ENCODE measurements at places on chromosomes 5 and 9.

- DNase-seq = no peak
Observed at GRCh38 chr9:7368410-7369292, 430.9 kb downstream of the DMAC1 start.

GRCh38 chr5:140044041-140044440 is 942 bp upstream of the NRG2 start:
- DNase-seq = no peak

- DNase-seq = no peak
Observed at GRCh38 chr5:111415053-111415452, 97.3 kb downstream of the STARD4 start.

DNA sequence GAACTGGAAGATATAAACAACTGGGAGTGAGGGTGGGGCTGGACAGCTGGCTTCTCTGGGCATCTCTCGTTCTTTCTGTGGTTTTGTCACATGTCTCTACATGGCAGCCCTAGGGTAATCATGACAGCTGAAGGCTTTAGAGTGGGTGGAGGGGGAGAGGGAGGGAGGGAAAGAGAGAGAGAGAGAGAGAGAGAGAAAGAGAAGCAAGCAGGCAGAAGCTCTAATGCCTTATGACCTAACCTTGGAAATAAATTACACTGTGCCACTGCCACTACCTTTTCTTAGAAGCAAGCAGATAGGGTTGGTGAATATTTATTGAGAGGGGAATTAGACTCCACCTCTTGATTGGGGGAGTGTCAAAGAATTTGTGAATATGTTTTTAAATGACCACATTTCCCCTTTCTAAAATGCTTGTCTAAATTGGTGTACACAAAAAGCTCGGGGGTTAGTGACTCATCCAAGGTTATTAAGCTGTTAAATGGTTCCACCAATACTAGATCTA is 2.6 kb upstream of the DAPK1 start:
- no peak for DNase-seq

DNA sequence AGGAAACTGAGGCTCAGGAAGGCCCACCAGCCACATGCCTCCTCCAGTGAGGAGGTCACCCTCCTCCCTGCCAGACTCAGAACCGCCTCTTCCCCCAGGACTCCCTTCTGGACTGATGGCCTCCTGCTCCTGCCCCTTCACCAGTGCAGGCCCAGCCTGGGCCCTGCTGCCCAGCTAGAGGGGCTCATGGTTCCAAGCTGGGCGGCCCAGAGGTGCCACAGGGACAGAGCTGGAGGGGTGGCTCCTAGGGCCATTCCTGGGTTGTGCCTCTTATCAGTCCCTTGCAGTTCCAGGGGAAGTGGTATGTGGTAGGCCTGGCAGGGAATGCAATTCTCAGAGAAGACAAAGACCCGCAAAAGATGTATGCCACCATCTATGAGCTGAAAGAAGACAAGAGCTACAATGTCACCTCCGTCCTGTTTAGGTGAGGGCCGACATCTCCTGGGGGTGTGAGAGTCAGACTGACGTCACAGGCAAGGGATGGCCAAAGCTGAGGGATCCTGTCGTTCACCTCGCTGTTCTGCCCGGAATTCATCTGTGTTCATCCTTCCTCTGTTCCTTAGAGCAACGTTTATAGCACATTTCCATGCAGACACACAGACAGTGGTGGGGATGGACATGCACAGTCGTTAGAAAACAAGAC is 819 bp downstream of the LCN2 start:
- DNase-seq = no peak

- DNase-seq = no peak
Observed at GRCh38 chr5:177431317-177432142, 5.1 kb downstream of the GRK6 start.

GRCh38 chr9:75570538-75570937 is 319.9 kb upstream of the PCSK5 start:
- no peak for DNase-seq

DNA sequence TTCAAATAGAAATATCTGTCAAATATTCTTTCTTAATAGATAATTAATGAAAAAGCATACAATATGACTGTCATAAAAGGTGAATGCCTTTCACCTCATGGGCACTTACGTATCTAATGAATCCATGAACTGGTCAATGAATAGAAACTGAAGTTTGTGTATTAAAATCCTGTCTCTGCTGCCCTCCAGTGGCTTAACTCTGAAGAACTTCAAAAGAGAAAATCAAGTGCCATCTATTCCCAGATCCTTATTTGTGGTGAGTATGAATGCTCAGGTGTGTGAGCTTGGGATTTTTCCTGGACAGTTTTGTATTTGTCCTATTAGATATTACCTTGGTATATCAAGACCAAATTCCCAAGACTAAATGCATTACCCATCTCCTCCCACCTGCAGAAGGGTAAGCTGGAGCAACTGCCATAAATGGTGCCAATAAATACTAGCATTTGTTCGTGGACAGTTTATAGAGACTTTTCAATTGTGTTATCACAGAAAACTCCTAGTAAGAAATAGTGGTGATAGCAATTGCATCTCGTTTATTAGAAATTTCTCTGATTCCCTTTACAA is 44.0 kb upstream of the SVEP1 start:
- DNase-seq = peak; percentile 76

DNA sequence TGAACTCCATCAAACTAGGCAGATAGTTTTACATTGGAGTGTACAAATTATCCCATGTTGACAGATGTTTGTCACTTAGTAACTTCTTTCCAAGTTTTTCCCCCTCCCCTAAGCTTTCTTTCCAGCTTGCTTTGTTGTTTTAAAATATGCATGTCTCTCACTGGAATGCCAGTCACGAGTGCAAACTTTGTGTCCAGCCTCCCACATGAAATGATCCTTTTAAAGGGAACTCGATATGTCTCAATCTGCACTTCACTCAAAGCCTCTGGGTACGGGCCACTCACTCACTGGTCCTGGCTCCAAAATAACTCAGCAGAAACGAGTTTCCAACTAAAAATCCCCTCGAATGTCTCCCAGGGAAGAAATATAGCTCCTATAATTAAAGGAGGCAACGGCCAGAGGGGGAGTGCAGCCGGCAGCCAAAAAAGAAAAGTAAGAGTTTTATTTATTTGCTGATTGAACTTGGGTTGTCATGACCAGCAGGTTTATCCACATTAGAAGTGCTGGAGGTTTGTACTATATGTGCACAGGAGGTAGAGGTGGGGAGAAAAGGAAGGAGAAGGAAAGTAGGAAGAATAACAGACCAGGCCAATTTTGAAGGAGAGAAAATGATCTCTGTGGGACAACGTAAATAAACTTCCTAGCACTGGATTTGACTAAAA is 17.5 kb downstream of the NR2F1 start:
- DNase-seq = no peak

DNA sequence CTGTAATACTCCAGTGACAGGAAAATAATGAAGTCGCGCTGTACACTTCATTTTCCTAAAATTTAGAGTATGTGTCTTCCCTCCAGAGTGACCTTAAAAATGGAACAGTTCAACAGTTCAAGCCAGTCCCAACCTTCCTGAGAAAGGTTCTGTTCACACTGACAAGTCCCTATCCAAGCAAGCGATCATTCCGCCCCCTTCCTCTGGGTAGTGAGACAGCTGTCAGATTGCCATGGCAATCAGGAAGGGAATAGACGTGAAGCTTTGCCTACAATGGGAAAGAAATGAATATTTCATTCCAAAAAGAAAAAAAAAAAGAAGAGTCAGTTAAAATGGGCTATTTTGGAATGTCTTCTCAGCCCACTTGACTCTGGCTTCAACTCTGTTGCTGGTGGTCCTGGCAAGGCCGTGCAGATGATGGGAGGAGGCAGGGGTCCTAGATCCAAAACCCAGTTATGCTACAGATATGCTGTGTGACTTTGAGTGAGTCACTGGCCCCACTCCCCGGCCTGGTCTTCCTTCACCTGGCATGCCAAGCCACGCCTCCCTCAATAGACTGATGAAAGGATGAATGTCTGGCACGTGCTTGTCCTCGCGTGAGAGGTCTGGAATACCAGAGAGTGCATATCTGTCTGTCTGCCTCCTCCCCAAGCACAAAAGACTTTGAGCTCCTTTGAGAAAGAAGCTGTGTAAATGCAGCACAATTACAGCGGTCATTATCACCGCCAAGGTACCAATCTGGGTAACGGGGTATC is 165.8 kb upstream of the WWC1 start:
- DNase-seq = peak; percentile 78

GRCh38 chr5:151363673-151364072 is 16.3 kb upstream of the SLC36A2 start:
- no peak for DNase-seq

GRCh38 chr5:71695071-71695470 is 24.0 kb upstream of the CARTPT start:
- no peak for DNase-seq

- no peak for DNase-seq
Observed at GRCh38 chr5:126360467-126360866, 62.7 kb upstream of the GRAMD2B start.

DNA sequence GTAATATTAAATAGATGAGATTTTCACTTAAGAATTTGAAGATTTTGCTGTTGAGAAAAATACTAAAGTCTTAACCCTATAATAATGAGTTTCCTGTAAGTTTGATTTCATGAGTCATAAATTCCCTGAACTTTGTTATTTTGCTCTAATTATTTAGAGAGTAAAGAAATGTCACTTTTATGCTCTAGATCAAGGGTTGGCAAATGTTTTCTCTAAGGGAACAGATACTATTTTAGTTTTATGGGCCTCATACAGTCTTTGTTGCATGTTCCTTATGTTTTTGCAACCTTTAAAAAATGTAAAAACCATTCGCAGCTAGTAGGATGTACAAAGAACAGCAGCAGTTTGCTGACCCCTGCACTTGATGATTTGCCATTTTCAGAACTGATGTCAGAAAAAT is 480 bp upstream of the TXNDC8 start:
- no peak for DNase-seq

GRCh38 chr9:134533850-134534588 is 107.6 kb upstream of the COL5A1 start:
- DNase-seq = peak; percentile 50

DNA sequence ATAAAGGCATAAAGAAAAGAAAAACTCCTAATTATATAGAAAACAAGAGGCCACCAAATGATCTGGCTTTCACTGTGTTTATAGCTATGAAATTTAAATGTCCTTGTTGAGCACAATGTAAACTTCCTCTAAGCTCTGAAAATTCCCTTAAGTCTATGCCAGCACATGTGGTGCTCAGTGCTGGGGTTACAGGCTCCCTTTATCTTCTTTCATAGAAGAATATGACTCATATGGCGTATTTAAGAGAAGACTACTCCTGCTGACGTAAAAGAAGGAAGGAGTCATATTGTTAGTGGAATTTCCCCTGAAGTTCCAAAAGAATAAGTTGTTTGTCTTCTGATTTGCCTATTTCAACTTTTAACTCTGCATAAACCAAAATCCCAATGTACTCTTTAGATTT is 30.4 kb downstream of the RNF145 start:
- no peak for DNase-seq

DNA sequence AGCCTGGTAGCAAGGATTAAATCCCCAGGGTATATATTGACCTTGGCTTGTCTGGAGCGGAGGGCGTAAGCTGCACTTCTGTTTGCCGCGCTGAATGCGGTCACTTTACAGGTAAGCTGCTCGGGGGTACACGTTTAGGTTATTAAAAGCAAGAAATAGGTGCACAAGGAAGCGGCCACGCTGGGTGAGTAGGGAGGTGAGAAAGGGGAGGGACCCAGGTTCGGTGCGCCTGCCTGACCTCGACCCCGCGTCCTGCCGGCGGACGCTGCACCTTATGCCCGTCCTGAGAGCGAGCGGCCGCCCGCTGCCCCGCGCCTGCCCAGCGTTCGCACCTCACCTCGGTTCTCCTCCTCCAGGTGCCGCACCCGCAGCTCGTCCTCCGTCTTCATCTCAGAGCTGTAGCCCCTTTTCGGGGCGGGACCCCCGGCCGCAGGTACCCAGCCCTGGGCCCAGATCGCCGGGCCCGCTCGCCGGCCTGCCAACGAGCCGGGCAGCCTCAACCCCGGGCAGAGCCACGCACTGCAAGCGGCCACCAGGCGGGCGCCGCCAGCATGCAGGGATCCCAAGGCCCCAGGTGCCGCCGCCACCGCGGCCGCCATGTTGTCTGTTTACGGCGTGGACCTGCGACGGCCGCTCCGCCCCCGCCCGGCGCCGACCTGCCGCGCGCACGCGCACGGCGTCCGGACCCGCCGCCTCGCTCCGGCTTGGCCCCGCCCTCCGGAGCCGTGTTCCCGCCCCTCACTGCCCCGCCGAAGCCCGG is at the start of gene AUH:
TSS of gene AUH (minus strand) at position 628 of the 760 bp plus-strand sequence. CDS start at position 599, 29 bp downstream.
- DNase-seq = peak; percentile 85

DNA sequence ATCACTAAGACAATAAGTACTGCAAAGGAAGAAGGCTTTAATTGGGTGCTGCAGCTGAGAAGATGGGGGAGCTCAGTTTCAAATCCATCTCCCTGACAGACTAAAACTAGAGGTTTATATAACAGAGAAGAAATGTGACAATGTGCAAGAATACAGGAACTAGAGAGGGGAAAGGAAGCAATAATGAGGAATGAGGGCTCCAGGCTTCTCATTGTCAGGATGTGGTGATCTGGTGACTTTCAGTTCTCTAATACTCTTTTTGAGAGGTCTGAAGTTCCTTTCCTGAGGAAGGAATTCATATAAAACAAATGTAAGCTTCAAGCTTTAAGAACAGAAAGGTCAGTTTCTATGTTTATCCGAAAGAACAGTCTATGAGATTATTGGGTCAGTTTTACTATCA is 42.5 kb upstream of the SPATA31E1 start:
- no peak for DNase-seq

DNA sequence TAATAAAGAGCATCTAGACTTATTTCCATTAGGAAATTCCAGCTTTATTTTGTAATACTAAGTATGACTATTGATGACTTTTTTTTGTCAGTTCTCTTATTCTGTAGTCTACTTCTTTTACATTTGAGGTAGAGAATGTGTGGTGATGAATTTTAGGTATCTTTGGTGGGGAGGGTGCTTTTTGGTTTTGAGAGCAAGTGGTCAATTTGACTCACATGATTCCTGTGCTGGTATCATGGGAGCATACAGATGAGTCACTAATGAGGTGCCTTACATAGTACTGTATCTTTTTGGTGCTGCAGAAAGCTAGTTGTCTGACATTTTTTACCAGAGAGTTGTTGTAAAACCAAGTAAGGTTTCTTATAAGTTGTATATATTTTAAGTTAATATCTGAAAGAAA is 35.3 kb downstream of the ERBIN start:
- DNase-seq = no peak

DNA sequence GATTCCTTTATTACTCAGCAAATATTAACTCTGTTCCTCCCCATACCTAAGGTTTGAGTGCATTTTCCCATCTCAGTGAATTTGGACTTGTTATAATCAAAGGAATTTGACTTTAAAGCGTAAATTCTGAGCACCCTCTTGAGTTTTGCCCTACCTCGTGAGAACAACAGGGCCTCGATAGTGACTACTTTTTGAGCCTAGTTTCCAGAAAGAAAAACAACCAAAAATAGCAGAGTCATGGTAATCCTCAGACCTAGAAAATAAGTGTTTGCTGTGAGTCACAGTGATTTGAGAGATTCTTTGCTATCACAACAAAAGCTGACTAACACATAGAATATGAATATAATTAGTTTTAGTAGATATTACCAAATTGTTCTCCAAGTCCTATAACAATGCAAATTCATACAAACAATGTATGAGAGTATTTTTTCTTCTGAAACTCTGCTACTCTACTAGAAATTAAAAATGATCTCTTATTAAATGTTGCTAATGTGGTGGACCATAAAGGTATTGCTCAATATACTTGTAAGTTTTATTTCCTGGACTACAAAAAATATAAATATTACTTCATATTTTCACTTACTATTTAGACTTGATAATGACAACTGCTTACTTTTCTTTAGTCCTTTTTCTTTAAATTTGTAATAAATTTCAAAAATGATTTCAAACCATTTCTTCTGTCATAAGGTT is 759.7 kb downstream of the BRINP1 start:
- no peak for DNase-seq

- DNase-seq = no peak
Observed at GRCh38 chr9:79685577-79685976, 113.8 kb downstream of the TLE4 start.

GRCh38 chr5:55416306-55416705 is 108.5 kb downstream of the MTREX start:
- no peak for DNase-seq

Measured in putamen (tissue), 1 donor.